Astrocyte (in vitro differentiated cells and primary cell): ENCODE measurements at places on chromosomes 12 and 14.

DNA sequence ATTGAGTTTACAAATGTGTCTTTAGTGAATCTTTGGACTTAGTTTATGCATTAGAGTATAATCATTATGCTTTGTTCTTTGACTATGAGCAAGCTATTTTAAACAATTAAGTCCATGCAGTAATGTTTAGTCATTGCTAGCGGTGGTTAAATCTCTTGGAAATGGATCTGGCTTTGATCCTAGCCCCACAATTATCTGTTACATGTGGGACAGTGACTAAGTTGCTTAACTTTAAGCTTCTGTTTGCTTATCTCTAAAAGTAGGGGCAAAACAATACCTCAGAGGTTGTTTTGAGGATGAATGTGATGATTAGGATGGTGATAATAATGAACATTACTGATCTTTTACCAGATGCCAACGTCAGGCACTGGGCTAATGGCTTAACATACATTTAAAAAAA, 124.2 kb downstream of the NPAS3 start:
- peak; percentile 92 for DNase-seq

DNA sequence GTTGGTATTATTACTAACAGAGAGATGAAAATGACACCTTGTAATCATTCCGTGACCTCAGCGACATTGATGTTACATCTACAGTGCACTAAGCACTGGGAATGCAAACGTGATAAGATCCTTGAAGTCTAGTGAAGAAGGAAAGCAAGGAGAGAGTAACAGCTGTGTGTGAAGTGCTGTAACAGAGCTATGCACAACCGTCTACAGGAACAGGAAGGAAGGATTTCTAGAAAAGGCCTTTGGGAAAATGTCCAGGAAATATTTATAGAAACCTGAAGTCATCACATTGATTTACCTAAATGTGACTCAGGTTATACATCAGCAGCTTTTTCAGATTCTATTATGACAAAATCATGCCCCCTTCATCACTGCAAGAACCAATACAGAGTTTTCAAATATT, 304.2 kb upstream of the AMIGO2 start:
- DNase-seq = peak; percentile 78

- no peak for DNase-seq
Measured at GRCh38 chr12:82473111-82473754, 114.9 kb downstream of the METTL25 start.

DNA sequence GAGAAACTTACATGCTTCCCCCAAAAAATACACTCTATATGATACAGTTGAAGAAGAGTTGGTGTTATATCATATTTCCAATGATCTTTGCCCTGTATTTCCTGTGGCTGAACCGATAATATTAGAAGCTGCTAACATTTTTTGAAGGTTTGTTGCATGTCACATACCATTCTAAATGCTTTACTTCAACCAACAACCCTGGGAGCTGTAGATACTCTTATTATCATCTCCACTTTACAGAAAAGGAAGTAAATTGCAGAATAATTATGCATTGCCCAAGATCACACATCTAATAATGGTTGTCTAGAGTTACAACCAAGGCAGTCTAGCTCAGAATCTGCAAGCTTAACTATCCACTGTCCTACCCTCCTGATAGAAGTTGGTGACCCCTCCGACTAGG, 182.8 kb downstream of the NUAK1 start:
- no peak for DNase-seq

GRCh38 chr12:19620222-19620621, 180.9 kb downstream of the AEBP2 start:
- DNase-seq = no peak
